NCI-H1930 (cell line): ENCODE measurements at places on chromosomes 5 and 9.

GRCh38 chr5:52844885-52845284, 57.2 kb downstream of the ITGA1 start:
- no peak for DNase-seq

DNA sequence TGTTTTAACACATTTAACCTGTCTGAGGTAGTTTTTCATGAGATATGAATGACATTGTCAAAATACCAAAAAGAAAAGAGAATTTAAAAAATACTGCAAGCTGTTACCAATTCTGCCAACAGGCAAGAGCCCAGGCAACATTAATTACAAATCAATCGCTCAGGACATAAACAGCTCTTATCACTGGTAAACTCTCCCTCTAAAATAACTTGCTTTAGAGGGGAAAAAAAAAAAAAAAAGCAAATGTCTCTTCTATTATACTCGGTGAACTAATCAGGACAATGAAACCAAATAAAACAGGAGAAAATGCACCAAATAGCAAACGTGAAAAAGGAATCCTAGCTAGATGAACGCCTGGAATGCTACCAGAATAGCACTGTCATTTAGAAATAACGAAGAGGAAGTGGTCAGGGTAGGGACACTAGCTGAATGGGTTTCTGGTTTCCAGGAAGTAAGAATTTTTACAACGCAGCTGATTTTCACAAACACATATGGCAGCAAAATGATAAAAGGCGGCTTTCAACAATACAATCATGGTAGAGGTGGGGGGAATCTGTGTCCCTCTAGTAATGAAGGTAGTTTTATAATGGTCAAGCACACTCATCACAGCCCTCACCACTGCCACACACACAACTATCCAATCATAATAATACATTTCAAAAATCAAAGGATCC, 94.9 kb downstream of the DENND1A start:
- DNase-seq: no peak

GRCh38 chr9:114117614-114117995, 18.5 kb upstream of the KIF12 start:
- DNase-seq: no peak

DNA sequence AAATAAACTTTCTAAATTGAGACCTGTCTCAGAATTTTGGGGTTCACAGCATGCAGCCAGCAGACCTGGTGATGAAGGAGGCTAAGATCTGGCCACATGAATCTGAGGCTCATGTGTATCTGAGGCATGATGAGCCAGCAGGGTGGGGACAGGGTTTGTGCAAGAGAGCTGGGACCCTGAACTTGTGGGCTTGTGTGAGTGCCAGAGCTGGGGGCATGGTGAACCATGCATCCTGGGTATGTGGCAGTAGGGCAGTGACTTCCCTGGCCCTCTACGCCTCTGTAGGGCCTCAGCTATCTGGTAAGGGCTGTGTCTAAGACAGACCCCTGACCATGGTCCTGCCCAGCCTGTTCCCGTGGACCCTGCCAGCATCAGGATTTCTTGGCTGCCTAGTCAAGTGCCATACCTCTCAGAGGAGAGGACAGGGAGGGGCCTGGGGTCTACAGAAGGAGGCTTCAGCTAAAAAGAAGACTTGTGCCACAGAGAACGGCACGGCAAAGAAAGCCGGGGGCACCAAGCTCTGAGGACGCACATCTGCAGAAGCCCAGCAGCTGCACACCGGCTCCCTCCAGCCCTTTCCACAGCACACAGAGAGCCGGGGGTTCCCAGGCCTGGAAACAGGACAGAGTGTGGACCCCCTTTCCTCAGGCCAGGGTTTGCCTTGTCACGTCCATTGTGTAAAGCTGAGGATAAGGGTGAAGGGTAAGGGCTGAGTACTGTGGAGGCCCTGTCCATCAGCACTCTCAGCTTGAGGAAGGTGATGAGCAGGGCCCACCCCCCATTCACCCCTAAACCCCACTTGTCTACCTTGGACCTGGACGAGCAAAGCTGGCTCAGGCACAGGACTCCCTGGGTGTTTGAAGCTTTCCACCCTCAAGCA, 130.1 kb downstream of the MRPL36 start:
- no peak for DNase-seq

DNA sequence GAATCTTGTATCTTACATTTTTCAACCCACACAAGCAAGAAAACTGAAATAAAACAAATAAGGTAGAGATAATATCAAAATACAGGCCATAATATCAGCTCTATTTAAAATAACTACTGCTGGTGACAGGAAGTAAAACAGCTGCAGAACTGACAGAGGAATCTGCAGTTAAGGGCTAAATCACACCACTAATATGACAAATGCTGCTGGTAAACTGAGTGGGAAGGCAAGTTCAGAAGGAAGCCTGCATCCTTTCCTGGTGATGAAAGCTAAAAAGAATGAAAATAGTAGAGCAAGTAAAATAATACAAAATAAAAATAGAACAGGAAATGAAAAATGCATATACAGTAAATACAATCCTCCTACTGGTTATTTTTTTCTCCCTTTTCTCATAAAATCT, 1293.7 kb upstream of the C9orf72 start:
- DNase-seq: no peak

- no peak for DNase-seq
Observed at GRCh38 chr9:86043999-86044398, 55.4 kb downstream of the GOLM1 start.

DNA sequence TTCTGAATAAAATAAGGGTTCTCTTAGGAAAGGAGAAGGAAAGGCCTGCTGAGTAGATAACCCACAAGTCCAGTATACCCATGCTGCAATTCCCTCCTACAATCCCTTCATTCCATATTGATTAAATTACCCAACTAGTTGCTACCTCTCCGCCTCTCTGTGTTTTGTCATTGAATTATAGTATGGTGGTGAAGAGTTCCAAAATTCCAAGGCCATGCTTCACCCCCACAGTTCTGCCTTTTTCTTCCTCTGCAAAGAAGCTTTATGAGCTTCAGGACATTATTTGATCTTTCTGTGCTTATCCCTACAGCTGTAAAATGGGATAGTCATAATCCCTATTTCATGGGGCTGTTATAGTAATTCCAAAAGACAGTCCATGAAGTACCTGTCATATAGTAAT, 215.6 kb downstream of the ACTL7B start:
- no peak for DNase-seq
